A172 (cell line): ENCODE measurements at places on chromosomes 7 and 10. TPM values are rescaled to one million over a fixed set of nuclear protein-coding genes. Genes with fewer than 3 reads are reported as not detected.

Gene SUN3
- 4.5 and 7.9 TPM in 2 replicates for total RNA-seq

Gene BTBD16
- total RNA-seq, result not detected in 2 replicates

Gene NSUN6
- 11.9 and 15.5 TPM in 2 replicates for total RNA-seq

Gene ZNF488
- total RNA-seq, result 2.6 and 3.6 TPM in 2 replicates

Gene DGKB
- total RNA-seq, result 0.07 and 0.29 TPM in 2 replicates

Gene NUTM2A
- 0.26 and 0.36 TPM in 2 replicates for total RNA-seq

- no peak for DNase-seq
Measured at GRCh38 chr7:879093-879492, 2.7 kb downstream of the GET4 start.

DNA sequence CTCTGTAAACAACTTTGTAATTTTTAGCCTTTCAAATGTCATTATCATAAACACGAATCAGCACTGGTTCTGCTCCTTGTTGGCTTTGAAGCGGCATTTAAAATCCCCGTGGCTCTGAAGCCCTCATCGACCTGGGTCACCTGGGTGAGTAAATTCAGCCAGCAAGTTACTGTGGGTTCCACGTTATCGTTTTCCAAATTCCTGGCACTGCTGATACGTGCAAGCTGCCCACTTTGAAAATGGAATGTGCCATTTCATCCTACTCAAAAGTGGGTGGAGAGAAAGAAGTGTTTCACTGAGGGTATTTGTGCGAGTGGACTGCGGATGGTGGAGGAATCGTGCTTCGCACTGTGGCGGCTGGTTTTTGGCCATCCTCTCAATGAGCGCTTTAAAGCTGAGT is 281.7 kb downstream of the KLF6 start:
- DNase-seq, result no peak

DNA sequence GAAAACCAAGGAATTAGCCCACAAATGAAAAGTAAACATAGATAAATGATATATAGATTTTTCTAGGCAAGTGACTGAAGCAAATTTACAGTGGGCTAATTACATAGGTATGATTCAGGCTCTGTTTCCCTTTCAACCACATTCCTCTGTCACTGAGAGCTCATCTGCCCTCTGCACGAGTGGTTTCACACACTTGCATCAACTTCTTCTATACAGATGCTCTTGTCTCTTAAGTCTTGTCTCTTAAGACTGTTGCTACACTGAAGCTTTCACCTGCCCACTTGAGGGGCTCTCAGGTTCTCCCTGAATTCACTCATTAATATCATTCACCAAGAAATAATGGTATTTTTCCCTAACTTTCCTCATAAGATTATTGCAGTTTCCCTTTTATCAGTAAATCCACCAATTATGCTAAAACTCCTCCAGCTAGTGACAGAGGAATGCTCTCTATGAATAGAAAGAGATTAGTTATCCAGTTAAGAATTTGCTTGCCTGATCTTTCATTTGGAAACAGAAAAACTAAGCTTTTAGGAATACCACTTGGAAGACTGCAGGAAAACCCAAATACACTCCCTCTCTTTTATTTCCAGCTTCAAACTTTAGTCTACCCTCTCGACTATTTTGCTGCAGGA is 95.7 kb downstream of the ELAPOR2 start:
- no peak for DNase-seq

DNA sequence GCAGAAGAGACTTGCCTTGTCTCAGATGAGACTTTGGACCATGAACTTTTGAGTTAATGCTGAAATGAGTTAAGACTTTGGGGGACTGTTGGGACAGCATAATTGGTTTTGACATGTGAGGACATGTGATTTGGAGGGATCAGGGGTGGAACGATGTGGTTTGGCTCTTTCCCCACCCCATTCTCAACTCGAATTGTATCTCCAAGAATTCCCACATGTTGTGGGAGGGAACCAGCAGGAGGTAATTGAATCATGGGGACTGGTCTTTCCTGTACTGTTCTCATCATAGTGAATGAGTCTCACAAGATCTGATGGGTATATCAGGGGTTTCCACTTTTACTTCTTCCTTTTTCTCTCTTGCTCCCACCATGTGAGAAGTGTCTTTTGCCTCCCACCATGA is 229.7 kb upstream of the KCND2 start:
- DNase-seq, result no peak

GRCh38 chr7:99104631-99105030 is 39.3 kb downstream of the SMURF1 start:
- DNase-seq, result no peak

- no peak for DNase-seq
Measured at GRCh38 chr7:35657125-35657524, 37.8 kb downstream of the HERPUD2 start.

- DNase-seq, result no peak
Measured at GRCh38 chr10:23877791-23878320, 331.1 kb upstream of the KIAA1217 start.

DNA sequence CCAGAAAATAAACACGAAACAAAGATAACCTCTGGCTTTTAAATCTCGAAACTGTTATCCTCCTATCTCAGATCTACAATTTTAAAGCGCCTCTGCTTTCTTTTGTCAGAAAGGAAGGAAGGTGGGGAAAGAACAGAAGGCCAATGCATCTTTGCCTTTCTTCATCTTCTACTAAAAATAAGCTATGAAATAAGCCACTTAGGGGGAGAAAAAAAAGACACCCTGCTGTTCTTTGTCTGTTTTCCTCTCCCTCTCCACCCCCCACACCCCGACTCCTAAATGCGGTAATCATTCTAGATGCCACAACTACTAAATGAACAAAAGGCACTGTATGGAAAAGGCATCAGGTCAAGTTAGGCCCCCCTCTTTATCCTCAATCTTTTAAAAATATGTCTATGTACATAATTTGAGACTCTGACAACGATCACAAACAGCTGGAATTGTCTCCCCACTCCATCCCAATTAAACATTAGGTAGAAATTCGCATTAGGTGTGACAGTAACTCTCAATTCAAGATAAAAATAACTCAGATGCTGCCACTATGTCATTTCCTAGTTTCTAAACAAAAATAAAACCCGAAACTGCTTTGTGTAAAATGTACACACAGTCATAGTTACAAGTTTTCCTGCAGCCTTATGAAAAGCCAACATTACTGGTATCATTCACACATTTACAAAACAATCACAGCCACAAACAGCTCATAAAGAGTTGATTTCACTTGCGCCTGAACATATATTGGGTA is 2.4 kb downstream of the UBE2H start:
- DNase-seq, result no peak

DNA sequence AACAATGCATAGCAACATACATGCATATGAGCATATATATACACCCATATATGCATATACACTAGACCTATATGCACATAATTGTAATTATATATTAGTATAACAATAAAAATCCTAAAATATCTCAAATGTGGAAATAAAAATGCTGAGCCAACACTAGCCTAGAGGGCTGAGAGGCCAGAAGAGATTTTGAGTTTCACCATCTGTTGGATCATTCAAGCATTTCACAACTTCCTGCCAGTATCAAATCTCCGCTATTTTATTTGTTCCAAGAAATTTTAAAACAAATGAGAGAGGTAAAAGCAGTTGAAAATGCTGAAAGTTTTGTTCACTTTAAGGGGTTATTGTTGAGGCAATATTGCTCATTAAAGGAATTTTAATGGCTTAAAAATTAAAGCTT is 187.0 kb downstream of the PCDH15 start:
- no peak for DNase-seq

DNA sequence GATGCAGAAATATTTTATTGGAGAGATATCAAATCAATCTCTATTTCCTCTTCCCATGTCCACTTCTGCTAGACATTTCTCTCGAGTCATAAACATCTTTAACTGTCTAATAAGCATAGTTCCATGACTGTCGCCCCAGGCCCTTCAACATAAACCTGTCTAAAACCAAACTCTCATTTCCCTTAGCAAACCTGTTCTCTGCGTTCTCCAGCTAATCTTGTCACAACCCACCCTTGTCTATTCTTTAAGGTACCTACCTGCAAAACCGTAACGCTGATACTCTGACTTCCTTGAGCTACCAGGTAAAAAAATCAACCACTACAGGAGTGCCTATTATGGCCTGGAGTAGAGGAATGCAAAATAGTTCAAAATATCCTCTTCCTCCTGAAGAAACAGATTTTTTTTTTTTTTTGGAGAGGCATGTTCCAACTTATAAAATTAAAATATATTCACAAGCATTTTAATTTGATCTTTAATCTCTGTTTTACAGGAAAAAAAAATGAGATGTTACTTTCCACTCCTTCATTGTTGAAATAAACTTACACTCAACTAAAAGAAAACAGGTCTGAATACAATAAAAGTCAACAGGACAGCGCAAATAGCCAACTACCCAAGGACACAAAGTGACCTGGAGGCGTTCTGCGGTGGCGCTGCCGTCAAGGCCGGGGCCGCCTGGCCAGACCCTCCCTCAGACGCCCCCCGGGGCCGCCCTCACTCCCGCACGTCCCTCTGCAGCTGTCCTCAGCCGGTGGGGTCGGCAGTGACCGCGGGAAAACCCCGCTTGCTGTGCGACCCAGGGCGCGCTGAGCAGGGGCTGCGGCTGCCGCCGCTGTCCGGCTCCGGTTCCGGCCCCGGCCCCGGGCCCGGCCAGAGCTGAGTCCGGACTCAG is 765 bp downstream of the SLC25A40 start:
- DNase-seq, result no peak

GRCh38 chr10:19958787-19959186 is 142.6 kb downstream of the PLXDC2 start:
- no peak for DNase-seq

GRCh38 chr10:48996329-48996728 is 56.7 kb upstream of the LRRC18 start:
- DNase-seq, result no peak

DNA sequence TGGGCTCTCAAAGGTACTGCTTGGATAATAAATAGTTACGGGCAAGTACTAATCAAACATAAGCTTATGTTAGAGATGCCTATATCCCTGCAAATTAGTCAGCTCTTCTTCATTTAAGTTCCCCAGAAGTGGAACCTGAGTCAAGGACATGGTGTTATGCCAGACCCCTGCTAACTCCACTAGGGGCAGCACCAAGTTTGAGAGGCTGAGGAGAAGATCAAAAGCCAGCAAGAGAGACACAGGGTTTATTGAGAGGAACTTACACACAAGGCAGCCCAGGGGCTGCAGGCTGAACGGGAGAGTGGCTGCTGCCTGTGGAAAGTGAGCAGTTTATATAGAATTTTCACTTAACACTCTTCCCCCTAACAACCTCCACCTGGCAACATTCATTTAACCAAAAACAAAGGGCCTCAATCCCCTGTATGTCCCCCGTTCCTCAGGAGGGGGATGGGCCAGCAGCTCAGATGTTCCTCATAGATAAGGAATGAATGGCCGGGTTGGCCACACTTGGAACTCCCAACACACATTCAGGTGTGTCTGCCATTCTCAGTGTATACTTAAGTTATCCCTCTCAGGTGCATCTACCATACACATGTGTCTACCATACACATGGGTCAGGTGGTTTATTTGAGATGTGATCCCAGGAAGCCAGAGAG is 62.6 kb upstream of the GHITM start:
- peak; percentile 25 for DNase-seq

- peak; percentile 30 for DNase-seq
Measured at GRCh38 chr10:24685958-24686540, 37.6 kb downstream of the ARHGAP21 start.
